IPS-NIHi11 (cell line): ENCODE measurements at places on chromosomes 3 and 15.

GRCh38 chr15:87743562-87743961 is 513.0 kb downstream of the NTRK3 start:
- DNase-seq, result no peak

DNA sequence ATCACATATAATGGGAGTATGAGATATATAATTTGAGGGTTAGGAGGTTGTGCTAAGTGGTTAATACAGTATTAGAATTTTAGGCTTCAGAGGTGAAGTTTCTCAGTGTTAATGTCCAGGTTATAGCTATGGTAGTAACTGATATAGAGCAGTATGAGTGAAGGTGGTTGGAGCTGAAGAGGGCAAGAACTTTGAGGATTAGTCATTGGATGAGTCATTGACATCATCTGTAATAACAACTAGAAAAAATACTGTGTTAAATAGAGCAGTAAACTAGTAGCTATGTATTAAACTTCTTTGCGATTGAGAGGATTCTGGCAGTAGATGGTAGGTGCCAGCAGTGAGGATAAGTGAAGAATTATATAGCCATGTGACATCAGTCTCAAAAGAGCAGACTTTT is 47.5 kb upstream of the EIF3J start:
- no peak for DNase-seq

GRCh38 chr3:196985954-196986885 is 17.6 kb upstream of the PIGZ start:
- DNase-seq, result no peak

- no peak for DNase-seq
Observed at GRCh38 chr3:195165790-195166189, 105.2 kb downstream of the XXYLT1 start.

- no peak for DNase-seq
Observed at GRCh38 chr3:98361289-98361688, 7.6 kb downstream of the OR5K4 start.

DNA sequence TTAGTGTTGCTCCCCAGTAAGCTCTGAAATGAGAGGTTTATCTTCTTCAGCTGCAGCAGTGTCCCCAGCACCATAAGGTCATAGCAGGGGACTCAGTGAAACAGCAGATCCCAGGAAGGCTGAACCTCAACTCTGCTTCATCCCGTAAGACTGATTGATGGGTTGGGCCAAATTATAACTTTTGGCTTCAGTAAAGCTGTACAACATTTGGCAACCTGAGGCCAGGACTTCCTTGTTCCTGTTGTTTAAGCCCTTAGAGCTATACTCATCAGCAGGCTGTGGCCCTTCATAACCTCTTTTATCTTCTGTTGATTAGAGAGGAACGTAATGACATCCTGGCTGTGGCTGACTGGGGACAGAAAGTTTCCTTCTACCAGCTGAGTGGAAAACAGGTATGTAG is 29.0 kb downstream of the IFT122 start:
- DNase-seq, result no peak

GRCh38 chr15:74709011-74709410 is 13.2 kb upstream of the EDC3 start:
- DNase-seq, result no peak

DNA sequence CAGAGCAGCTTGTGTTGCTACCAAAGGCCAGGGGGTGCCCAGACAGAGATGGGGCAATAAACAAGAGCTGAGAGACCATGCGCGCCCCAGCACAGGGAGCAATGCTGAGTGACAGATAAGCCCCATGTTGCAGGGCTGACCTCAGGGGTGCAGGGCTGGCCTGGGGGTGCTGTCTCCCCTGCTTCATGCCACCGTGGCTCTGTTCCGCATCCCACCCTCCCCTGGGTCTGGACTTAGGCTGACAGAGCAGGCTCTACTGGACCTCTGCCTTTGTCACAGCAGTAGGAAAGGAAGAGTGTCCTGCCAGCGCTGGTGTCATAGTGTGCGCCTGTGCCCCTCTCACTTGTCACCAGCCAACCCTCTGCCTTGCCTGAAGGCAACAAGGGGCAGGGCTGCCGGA is 67.4 kb upstream of the IQSEC1 start:
- DNase-seq, result no peak

DNA sequence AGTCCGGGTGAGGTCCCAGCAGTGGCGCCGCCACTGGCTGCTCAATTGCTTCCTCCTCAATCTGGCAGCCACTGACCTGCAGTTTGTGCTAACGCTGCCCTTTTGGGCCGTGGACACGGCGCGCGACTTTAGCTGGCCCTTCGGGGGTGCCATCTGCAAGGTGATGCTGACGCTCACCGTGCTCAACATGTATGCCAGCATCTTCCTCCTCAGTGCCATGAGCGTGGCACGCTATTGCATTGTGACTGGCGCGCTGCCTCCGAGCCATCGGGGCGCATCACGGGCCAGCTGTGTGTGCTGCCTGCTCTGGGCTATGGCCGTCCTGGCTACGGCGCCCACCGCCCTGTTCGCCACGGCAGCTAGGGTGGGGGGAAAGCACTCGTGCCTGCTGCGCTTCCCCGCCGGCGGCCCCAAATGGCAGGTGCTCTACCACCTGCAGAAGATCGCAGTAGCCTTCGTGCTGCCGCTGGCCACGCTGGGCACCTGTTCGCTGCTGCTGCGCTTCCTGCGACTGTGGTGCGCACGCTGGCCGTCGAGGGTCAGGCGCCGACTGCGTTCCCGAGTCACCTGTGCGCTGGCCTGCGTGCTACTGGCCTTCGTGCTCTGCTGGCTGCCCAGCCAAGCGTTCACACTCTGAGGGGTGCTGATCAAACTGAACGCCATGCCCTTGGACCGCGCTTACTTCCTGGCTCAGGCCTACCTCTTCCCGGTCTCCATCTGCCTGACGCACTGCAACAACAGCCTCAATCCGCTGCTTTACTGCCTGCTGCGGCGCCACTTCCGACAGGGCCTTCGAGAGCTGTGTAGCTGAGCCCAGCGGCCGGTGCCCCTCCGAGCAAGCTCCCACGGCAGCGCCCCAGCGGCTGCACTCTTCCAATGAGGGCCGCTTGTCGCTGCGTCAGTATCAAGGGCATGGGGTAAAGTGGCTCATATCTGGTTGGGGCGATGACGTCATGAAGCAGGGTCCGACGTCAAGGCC is 20.3 kb upstream of the ADAMTS7 start:
- DNase-seq, result peak; percentile 46

GRCh38 chr3:26621906-26622620 is 509 bp upstream of the LRRC3B start:
- DNase-seq, result no peak

- peak; percentile 23 for DNase-seq
Observed at GRCh38 chr3:11845651-11846050, 1.0 kb downstream of the TAMM41 start.

- no peak for DNase-seq
Observed at GRCh38 chr3:167862104-167862730, 126.7 kb downstream of the SERPINI1 start.

- no peak for DNase-seq
Observed at GRCh38 chr3:112261742-112262141, 32.3 kb downstream of the SLC9C1 start.

- no peak for DNase-seq
Observed at GRCh38 chr15:41597787-41598186, 38.8 kb downstream of the TYRO3 start.

DNA sequence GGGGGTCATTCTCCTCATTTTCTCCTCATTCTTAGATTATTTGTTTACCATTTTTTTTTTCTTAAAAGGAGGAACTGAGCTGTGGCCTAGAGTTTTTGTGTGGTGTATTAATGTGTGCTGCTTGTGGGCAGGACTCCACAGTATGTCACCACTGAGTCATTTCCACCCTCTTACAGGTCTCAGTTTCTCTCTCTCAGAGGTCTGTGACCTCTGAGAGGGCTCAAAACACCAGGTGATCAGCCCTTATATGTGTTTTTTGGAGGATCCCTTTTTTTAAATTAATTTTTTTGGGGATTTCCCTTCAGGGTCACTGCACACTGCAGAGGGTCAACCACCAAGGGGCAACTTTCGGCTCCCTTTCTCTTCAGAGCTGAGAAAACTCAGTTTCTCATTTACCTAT is 166.4 kb downstream of the SUCNR1 start:
- DNase-seq, result no peak

DNA sequence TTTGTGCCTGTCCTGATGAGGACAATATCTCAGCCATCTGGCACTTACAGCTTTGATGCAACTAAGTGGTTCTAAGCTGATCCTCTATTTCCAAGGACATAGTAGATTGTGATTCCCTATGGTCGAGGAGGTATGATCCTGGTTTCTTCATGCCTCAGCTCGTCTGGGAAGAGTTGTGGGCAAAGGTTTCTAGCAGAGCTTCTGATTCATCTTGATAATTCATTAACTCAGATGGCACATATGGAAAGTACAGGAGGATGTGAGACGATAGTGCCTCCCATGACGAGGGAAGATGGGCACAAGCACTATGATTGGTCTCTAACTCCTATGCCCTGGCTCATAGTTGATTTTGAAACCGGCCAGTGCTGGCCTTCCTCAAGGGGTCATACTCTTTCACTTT is 334.2 kb upstream of the SEMA6D start:
- no peak for DNase-seq

- no peak for DNase-seq
Observed at GRCh38 chr3:163768048-163768447, 1310.2 kb downstream of the SI start.

- DNase-seq, result no peak
Observed at GRCh38 chr3:81086348-81086747, 675.1 kb downstream of the GBE1 start.

GRCh38 chr3:58848826-58849225 is 182.3 kb upstream of the FAM3D start:
- no peak for DNase-seq

- DNase-seq, result no peak
Observed at GRCh38 chr15:48721061-48721810, 75.7 kb upstream of the FBN1 start.

- DNase-seq, result peak; percentile 22
Observed at GRCh38 chr3:88149101-88149508, 654 bp upstream of the C3orf38 start.

DNA sequence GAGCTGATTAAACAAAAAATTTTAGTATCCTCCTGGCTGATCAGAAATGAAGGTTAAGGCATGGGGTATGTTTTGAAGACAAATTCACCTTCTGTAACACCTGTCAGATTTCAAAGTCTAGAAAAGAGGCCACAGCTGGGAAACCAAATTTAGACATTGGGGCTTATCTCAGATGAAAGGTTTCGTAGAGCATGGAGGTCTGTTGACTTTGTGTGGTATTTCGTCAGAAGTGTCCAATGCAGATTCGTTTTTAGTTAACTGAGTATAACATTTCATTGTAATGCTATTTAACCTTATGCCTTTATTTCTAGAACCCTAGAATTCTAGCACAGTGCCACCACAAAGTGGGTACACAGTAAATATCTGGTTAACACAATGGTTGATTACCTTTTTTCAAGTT is 61.7 kb downstream of the FNDC3B start:
- DNase-seq, result no peak

DNA sequence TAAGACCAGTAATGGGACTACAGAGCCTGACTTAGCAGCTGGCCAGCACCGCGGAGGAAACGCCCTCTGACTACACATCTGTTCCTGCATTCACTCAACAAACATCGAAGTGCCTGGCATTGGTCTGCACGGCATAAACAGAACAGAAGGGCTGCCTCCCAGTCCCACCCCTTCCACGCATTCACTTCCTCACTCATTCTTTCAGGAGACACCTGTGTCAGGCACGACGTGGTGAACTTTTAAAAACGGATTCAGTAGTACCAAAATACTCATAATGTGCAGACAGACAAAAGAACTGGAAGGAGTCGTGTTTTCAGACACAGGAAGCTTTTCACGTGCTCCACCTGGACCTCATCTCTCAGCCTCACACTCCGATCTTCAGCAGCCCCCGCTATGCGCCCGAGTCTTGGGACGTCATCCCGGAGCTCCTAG is 123.3 kb downstream of the XXYLT1 start:
- no peak for DNase-seq

DNA sequence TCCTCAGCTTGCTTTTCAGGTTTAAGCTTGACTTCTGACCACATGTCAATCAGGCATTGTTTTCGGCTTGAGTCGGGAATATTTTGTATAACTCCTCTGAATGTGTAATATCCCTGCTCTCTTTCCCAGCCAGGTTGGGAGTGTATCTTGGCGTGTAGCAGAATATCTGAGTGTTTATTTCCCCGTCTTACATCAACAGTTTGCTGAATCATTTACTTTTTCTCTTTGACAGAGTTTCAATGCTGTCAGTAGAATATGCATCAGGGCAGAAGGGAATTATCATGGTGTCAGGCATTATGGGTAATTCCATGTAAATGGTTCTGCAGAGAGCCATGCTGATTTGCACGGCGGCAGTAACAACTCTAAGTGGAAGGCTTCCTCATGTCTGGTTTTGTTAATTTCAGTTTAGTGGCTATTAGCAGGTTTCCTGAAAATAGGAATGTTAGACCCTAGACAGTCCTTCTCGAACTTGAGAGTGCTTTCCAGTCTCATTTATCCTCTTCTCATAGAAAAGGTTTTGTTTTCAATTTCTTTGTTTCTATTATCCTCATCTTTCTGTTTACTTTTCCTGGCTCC is 566.3 kb downstream of the AGBL1 start:
- DNase-seq, result no peak

GRCh38 chr15:56978898-56979662 is 60.6 kb downstream of the TCF12 start:
- DNase-seq, result no peak

GRCh38 chr15:60299452-60300047 is 98.2 kb downstream of the ANXA2 start:
- peak; percentile 23 for DNase-seq

DNA sequence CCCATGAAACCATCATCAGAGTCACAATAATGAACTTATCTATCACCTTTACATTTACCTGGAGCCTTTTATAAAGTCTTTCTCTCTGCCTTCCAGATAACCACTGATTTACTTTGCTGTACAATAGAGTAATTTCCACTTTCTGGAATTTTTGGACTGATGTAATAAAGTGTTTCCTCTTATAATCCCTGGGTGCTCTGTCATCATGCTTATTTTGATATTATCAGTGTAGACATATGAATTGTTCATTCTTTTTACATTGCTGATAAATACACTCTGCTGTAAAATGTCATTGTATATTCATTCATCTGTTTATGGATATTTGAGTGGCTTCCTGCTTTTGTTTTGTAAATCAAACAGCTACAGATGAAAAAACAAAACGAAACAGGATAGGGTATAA is 27.0 kb upstream of the IREB2 start:
- no peak for DNase-seq

GRCh38 chr3:194064380-194065332 is 71.3 kb upstream of the HES1 start:
- no peak for DNase-seq

DNA sequence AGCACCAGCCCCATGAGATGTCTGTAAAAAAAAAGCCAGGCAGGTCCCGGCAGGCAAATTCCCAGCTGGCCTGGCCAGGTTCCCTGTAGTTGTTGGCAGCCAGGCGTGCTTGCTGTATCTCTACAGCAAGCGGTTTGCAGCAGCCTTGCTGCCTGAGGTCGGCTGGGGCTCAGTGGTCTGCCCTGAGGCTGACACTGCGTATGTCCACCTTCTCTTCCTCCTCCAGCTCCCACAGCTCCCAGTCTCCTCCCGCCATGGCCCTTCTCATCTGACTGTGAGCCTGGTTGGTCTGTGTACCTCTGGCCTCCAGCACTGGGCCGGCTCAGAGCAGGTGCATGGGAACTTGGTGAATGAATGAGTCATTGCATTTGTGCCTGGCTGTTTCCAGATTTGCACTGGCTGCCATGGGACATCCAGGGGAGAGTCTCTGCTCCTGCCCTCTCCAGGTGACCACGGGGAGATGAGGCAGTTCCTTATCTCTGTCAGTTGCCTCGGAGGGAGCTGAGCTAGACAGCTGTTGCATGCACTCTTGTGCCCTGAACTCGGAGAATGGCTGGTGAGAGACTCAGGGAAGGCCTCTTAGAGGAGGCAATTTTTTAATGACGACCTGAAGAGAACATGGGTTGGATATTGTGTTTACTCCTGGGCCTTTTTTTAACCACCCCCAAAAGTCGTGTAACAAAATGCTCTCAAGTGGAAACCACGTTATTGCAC is 43.0 kb downstream of the SPSB4 start:
- no peak for DNase-seq
